ENCODE measurements at places on chromosomes 2 and 18.

GRCh38 chr2:44392338-44392943, 30.7 kb downstream of the CAMKMT start:
- DNase-seq = peak; percentile 10

DNA sequence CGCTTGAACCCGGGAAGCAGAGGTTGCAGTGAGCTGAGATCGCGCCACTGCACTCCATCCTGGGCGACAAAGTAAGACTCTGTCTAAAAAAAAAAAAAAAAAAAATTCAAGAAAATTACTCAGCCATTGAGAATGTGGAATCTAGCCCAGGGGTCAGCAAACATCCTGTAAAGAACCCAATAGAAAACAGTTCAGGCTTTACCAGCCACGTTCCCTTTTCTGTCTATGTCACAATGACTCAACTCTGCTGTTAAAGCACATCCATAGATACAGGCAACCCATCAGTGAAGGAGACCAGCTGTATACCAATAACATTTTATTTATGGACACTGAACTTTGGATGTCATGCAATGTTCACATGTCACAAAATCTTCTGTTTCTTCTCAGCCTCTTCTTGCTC, 435.6 kb upstream of the GYPC start:
- DNase-seq = no peak

DNA sequence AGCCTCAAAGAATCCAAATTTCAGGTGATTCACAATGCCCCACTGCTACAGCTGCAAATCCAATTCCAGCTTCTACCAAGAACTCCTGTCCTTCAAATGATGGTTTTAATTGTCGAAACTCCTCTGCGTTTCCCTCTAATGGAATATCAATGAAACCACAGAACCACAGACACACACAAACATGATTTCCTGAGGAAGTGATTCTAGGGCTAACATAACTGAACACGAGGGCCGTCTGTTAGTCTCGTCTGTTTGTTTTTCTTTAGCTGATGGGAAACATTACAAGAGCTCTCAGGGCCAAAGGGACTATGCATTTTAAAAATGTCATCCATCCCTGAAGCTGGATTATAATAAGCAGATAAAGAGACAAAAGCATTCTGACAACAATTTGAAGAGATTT, 59.4 kb downstream of the RNF152 start:
- no peak for DNase-seq

DNA sequence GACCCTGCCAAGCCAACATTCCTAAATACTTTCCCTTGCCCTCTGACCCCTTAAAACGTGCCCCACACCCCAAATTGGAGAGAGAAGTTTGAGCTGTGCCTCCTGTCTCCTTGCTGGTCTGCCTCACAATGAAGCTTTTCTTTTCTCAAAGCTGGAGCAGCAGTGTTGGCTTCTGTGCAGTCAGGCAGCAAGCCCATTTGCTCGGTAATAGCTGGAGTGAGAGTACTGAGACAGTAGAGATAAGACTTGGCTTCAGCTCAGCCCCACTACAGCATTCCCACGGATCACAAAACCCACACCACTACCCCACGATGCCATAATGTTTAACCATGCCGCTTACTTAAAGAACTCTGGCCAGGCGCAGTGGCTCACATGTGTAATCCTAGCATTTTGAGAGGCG, 73.0 kb downstream of the NCAPH start:
- DNase-seq = no peak

GRCh38 chr2:216107320-216107719, 1.8 kb upstream of the XRCC5 start:
- DNase-seq = no peak

DNA sequence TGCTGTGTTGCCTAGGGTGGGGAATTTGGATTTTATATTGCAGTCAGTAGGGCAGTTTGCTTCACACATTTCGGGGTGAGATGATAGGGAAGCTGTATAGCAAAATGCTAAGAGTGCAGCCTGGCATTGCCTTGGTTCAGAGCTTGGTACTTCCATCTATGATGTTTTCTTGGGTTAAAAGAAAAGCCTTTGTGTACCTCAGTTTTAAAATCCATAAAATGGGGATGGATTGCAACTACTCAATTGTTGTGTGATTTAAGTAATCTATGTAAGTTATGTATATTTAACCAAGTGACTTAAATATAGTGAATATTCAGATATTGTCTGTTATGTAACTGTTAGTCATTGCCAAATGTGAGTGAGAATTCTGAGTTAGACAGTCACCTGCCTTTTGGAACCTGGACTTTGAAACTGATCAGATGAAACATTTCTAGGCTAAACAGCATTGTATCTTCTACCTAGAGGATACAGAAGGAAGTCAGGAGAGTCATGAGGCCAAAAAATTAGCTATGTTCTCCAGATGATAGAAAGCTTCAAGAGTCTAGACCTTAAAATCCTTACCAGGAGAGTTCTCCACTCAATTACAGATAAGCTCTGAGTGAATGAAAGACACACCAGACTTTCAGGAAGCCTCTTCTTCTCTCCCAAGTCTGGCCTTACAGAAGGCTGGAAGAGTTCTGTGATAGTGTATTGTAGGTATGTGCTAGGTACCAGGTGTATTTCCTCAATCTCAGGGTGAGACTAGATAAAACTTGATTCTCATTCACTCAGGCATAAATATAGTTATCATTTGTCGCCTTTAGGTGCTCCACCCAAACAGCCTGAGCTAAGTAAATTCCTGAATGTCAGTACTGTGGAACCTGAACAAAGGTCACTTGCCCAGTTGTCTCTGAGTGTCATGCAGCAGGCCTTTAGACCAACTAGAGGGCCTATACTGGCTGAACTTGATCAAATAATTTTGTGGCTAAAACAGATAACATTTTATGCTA, 7.5 kb downstream of the RIOK3 start:
- DNase-seq = no peak

DNA sequence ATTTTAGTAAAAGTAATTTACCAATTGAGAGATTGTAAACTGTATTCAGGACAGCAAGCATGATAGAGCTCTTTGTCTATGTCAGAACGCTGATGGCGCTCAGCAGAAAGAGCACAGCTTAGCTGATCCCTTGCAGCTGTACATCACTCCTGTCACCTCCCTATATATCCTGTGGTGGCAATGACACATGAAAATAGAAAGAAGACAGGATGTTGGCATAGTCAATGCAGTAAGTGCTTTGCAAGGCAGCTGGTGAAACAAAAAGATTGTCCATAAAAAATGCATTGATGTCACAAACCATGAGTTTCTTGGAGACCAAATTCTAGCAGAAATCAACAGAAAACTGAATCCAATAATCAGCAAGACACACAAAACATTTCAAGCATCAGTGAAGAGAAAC, 221.5 kb downstream of the RIT2 start:
- DNase-seq = no peak

DNA sequence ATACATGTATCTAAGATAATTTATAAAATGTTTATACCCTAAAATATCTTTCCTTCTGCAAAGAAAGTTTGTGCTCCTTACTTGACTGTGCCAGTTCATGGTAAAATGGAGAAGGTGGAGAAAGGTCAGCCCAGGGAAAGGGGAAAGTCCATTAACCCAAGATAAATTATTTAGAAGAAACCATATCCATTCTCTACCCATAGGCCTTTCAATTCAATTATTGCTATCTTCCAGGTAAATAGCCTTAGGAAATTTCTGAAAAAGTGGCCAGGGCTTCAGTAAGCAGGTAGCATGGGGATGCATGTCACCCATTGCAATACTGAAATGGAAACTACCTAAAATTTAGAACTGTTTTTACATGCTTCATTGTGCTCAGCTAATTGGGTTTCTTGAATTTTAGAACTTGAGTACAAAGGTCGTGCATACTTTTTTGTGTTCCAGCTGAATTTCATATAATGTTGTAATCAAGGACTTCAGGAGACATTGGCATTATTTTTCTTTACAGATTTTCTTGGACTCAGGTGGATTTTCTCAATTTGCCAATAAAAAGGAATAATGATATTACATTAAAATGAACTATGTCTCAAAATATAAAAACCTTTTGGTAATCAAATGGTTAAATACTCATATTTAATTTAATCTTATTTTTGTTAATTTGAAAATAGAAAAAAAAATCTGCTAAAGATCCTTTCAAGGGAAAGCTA, 124.9 kb downstream of the CSRNP3 start:
- DNase-seq = no peak

DNA sequence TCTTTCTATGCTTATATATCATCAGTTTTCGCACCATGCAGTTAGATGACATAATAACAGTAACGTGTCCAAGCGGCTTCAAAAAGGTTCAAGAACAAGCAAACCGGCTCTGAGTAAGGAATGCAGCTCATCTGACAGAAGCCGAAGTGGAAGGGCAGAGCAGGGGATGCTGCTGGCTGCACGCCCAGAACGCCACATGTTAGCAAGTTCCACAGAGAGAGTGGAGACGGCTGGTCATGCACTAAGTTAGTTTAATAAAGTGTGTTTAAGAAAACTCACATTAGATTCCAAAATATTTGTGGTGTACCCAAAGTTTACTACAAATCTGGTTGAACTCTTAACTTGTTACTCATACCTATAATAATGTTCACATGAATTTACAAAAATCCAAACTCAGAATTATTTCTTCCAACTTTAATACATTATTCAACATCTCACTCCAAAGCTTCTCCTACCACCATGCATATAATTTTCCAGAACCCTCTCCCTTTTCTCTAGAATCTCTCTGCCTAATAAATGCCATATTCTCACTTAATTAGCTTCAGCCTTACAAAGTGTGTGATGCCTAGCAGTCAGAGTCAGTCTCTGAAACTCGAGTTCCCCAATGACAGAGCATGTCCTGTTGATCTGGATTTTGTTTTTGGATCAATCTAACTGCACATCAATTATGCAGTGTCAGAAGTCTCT, 170.0 kb downstream of the DNAH7 start:
- no peak for DNase-seq

DNA sequence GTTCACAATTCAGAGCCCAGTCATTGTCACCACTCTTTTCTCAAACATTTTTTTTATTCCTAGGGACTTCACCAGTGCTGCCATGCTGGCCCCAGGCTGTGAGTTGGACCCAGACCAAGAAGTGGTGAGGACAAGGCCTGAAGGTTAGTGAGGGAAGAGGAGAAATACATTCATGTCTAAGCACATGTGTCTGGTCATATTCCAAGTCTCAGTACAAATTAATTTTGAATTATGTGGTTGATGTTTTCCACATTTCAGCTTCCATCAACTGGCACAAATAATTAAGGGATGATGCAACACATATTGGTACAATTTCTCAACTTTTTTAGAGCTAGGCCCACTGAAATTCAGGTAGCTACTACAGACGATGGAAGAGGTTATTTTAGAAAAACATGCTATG, 106.6 kb upstream of the UPP2 start:
- no peak for DNase-seq

DNA sequence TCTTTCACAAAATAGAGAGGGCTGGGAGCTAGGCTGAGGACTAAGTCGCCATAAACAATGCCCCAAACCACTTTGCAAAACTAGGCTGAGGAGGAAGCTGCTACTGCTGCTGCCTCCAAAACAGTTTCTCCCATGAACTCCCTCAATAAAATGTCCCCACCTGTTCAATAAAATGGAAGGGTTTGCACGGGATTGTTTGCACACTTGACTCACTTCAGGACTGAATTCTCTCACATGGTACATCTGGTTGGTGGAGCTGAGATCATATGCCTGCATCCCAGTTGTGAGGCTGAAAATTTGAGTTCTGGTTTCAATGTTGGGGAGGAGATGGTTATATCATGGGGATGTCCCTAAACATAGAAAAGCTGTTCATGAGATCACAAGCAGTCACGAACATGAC, 26.5 kb downstream of the NCKAP5 start:
- DNase-seq = no peak

DNA sequence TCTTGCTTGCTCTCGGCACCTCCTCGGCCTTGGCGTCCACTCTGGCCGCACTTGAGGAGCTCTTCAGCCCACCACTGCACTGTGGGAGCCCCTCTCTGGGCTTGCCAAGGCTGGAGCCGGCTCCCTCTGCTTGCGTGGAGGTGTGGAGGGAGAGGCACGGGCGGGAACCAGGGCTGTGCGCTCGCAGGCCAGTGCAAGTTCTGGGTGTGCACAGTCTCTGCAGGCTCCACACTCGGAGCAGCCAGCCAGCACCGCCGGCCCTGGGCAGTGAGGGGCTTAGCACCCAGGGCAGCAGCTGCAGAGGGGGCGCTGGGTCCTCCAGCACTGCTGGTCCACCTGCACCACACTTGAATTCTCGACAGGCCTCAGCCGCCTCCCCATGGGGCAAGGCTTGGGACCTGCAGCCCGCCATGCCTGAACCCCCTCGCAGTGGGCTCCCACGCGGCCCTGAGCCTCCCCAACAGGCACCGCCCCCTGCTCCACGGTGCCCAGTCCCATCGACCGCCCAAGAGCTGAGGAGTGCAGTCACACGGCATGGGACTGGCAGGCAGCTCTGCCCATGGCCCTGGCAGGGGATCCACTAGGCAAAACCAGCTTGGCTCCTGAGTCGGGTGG, 411.2 kb upstream of the CHAC2 start:
- no peak for DNase-seq

- no peak for DNase-seq
Measured at GRCh38 chr2:17076533-17076932, 410.9 kb upstream of the CYRIA start.

GRCh38 chr2:151478011-151478410, 68.3 kb downstream of the RIF1 start:
- DNase-seq = no peak

DNA sequence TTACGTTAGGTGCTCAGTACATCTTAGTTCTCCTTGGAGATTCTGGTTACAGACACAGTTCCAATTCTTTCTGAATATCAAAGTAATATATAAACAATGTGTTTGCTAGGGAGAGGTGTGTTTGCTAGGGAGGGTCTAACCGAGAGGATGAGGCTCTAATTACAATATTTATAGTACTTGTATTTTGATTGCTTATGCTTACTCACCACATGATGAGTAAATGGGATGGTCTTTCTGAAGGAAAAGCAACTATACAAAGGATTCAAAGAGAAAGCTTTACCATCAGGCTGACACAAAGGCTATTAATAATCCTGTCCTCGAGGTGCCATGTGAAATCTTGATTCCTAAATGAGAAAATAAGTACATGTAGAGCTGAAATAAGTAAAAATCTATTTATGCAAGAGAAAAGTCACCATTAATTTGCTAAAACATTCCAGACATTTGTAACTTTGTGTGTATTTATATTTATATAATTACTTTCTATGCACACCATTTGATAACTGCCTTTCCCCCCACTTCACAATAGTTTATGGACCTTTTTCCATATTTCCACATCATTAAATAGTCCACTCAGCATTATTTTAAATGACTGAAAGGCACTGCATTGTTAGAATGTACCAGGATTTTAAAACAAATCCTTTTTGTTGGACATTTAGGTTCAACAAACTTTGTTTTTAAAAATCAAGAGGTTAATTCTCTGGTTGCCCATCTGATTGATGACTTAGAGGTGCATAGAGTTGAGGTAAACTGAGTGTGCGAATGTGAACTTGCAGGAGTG, 94.5 kb upstream of the FN1 start:
- DNase-seq = no peak
